ENCODE measurements at places on chromosomes 3 and 15. TPM values are rescaled to one million over a fixed set of nuclear protein-coding genes. Genes with fewer than 3 reads are reported as not detected.

The ANKRD34C gene
- polyA plus RNA-seq: not detected

The CPLX3 gene
- not detected for polyA plus RNA-seq

The GRK7 gene
- polyA plus RNA-seq: not detected

The RAD54L2 gene
- polyA plus RNA-seq: 8.1 TPM

The ARHGEF26 gene
- polyA plus RNA-seq: 0.98 TPM

The GUCA1C gene
- polyA plus RNA-seq: not detected

The CFAP92 gene
- polyA plus RNA-seq: not detected

The ENTPD3 gene
- not detected for polyA plus RNA-seq

The LDHAL6B gene
- polyA plus RNA-seq: not detected

The ZIC1 gene
- not detected for polyA plus RNA-seq

The FEZF2 gene
- polyA plus RNA-seq: not detected

The IL17RD gene
- 1.4 TPM for polyA plus RNA-seq

The PLSCR2 gene
- not detected for polyA plus RNA-seq

The CX3CR1 gene
- not detected for polyA plus RNA-seq

The OR4M2 gene
- polyA plus RNA-seq: not detected

The CCDC191 gene
- 1.7 TPM for polyA plus RNA-seq

The ARGFX gene
- not detected for polyA plus RNA-seq

The TUSC7 gene
- polyA plus RNA-seq: not detected

The PPP2R3A gene
- 26.6 TPM for polyA plus RNA-seq

The STARD9 gene
- polyA plus RNA-seq: 2.2 TPM

The CEP97 gene
- polyA plus RNA-seq: 2.4 TPM

Data from AG04450 (cell line).